ENCODE measurements at places on chromosomes 5 and 9.

- DNase-seq, result no peak
Measured at GRCh38 chr5:174303035-174303434, 257.5 kb downstream of the NSG2 start.

DNA sequence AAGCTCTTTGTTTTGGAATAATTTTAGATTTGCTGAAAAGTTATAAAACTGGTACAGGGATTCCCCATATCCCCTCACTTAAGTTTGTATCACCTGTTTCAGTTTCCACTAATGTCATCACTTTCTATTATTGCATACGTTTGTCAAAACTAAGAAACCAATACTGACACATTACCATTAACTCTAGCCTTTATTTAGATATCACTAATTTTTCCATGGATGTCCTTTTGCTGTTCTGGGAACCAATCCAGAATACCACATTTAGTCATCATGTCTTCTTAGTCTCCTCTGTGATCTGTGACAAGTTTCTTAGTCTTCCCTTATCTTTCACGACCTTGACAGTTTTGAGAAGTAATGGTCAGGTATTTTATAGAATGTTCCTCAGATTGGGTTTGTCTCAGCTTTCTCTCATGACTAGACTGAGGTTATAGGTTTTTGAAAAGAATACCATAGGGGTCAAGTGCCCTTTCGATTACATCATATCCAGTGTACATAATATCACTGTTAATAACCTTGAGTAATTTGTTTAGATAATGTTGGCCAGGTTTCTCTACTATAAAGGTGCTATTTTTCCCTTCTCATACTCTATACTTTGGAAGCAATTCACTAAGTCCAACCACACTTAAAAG, 51.9 kb upstream of the NMUR2 start:
- no peak for DNase-seq

DNA sequence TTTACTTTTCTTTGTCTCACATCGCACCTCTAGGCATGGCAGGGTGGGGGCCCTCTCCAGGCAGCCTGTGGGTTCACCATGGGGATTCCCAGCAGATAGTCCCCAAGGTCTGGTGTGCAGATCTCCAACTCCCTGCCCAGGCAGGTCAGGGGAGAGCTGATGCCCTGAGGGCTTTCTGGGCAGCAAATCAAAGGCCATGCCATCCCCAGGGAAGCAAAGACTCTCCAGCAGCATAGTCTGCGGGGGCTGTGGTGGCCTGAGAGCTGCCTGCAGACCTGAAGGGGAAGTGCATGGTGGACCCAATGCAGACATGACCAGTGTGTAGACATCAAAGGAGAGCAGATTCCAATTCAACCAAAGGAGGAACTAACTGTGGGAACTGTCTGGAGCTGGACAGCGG, 7.7 kb downstream of the NEURL1B start:
- no peak for DNase-seq

DNA sequence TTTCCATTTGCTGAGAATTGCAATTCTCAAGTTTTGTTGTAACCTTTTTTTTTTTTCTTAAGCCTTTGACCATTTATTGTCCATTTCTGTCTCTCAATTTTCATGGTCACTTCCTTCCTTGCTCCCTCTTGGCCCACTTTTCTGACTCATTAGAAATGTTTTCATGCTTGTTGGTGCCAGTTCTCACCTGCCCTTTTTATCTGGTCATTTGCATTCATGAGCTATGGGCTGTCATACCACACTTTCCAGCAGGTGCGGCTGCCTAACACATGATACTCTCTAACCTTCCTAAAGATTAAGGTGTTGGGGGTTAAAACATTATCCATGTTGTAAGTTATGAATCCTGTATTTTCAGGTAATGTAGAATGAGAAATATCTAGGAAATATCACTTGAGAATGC, 150.5 kb upstream of the TLX3 start:
- no peak for DNase-seq

- peak; percentile 78 for DNase-seq
Measured at GRCh38 chr9:15211815-15212495, 95.1 kb downstream of the TTC39B start.

DNA sequence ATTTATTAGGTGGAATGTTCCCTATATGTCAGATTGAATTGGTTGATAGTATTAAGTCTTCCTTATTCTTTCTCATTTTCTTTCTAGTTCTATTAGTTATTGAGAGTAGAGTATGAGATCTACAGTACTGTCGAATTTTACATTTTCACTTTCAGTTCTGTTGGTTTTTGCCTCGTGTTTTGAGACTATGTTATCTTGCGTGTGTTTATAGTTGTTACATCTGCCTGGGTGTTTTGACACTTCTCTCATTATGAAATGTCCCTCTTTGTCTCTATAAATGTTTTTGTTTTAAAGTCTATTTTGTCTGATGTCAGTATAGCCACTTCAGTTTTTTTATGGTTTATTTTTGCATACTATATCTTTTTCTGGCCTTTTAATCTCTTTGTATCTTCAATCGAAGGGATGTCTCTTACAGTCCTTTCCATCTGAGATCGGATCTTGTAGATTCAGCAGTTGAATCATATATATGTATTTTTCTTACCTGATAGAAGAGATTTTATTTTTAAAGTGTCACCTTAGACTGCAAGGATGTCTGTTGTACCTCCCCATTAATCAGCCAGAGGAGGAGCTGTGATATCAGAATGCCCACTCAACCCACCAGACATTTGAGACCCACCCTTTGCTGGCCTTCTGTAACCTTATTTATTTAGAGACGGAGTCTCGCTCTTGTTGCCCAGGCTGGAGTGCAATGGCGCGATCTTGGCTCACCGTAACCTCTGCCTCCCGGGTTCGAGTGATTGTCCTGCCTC, 20.7 kb downstream of the EHMT1 start:
- DNase-seq, result no peak

- no peak for DNase-seq
Measured at GRCh38 chr5:141734501-141735229, 52.6 kb upstream of the ARAP3 start.

GRCh38 chr9:136539427-136540421, 6.1 kb downstream of the NOTCH1 start:
- DNase-seq, result no peak

DNA sequence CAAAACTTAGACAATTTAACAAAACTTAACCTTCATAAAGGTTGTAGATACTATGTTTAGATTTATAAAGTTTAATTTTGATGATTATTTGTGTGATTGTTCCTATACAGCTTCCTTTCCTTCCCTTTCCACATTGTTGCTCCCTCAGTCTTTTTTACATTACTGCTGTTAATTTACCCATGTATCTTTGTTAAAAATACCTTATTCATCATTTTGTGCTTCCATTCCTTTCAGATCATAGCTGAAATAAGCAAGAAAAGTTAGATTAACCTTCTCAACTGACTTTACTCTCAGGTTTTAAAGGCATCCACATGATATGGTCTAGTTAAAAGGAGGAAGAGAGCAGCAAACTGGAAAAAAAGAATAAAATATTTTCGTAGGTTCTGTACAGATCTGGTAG, 2.0 kb downstream of the SMAD5 start:
- no peak for DNase-seq

GRCh38 chr5:81162501-81162900, 70.6 kb upstream of the CKMT2 start:
- DNase-seq, result no peak

GRCh38 chr5:81417052-81417451, 23.1 kb upstream of the ACOT12 start:
- no peak for DNase-seq

DNA sequence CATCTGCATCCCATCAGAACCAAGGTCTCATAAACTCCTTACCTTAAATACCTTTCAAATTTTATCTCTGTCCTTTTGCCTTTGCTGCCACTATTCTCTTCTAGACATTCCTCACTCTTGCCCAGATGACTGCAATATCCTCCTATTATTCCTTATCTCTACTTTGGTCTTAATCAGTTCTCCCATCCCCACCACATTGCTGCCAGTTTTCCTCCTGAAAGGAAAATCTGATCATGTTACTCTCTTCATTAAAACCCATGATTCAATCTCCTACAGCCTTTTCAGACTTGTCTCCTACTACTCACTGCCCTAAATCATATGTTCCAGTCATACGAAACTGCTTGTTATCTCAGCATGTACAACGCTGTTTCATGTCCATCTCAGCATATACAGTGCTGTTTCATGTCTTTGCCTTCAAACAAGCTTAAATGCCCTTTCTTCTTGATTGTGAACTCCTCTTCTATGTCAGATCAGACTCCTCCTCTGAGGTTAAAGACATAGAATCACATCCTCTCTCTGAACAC, 152.6 kb upstream of the FST start:
- DNase-seq, result no peak

GRCh38 chr5:125981016-125981415, 442.2 kb upstream of the GRAMD2B start:
- DNase-seq, result no peak

DNA sequence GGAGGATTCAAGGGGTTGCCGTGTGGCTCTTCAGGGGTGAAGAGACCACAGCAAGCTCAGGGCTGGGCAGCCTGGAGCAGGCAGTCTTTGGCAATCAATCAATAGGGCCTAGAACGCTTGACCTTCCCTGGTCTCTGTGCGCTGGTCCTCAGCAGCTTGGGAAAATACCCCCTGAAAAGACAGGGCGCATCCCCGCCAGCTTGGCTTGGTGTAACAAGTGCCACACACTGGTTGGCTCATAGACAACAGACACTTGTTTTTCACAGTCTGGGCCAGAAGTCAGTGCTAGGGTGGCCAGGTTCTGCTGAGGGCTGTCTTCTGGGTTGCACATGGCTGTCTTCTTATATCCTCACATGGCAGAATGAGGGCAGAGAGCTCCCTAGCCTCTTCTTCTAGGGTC, 141.1 kb downstream of the HSD17B3 start:
- DNase-seq, result no peak

GRCh38 chr9:98227883-98228282, 27.6 kb downstream of the TBC1D2 start:
- no peak for DNase-seq

GRCh38 chr9:89719202-89719601, 114.4 kb downstream of the GADD45G start:
- DNase-seq, result no peak

GRCh38 chr5:87190687-87191086, 77.0 kb upstream of the RASA1 start:
- no peak for DNase-seq

GRCh38 chr9:125415583-125416460, 154.2 kb downstream of the GAPVD1 start:
- no peak for DNase-seq

DNA sequence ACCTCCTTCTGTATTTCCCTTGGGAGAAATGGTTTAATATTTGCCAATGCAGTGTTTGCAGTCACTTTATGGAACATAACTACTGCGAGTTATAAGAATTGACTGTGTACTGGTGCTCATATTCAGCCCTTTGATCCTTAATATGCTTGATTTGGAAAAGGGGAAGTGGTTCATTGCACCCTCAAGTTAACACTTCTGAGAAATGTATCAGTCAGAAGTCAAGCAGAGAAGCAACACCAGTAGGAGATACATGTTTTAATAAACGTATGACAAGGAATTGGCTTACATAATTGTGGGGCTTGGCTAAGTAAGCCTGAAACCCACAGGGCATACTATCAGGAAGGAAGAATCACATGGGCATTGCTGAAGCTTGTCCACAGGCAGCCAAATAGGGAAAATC, 131.0 kb upstream of the SPRY4 start:
- DNase-seq, result no peak

GRCh38 chr9:115117999-115118878, at the start of gene TNC:
TNC (minus strand) TSS chr9:115118157; CDS start chr9:115091018, 27,139 bp downstream.
- no peak for DNase-seq

- no peak for DNase-seq
Measured at GRCh38 chr9:22454016-22454415, 7.4 kb downstream of the DMRTA1 start.

- no peak for DNase-seq
Measured at GRCh38 chr5:78797936-78798672, 149.5 kb upstream of the LHFPL2 start.

DNA sequence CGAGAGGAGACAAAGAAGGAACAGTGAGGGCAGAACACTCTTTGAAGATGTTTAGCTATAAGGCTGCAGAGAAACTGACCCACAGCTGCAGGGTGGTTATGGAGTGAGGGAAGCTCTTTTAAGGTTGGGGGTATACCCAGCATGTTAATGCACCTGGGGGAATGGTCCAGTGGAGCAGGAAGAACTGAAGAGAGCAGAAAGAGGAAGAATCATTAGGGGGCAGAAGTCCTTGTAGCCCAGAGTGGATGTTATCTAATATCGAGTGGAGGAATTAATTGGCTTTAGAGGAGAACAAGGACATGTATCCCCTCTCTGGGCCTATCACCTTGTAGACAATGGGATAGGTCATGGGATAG, 7.7 kb downstream of the IL4 start:
- DNase-seq, result no peak

- DNase-seq, result no peak
Measured at GRCh38 chr9:111621895-111622480, 9.1 kb upstream of the DNAJC25 start.

GRCh38 chr5:168931638-168932345, 352.6 kb upstream of the PANK3 start:
- peak; percentile 86 for DNase-seq

DNA sequence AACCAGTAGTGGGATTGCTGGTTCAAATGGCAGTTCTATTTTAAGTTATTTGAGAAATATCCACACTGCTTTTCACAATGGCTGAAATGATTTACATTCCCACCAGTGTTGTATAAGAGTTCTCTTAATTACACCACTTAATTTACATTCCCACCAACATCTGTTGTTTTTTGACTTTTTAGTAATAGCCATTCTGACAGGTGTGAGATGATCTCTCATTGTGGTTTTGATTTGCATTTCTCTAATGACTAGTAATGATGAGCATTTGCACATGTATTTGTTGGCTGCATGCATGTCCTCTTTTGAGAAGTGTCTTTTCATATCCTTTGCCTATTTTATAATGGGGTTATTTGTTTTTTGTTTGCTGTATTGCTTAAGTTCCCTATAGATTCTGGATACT, 688.3 kb downstream of the PRR16 start:
- DNase-seq, result no peak

GRCh38 chr5:69013481-69013880, 80.3 kb upstream of the SLC30A5 start:
- DNase-seq, result no peak

GRCh38 chr9:36018129-36018528, 18.6 kb upstream of the RECK start:
- DNase-seq, result no peak

DNA sequence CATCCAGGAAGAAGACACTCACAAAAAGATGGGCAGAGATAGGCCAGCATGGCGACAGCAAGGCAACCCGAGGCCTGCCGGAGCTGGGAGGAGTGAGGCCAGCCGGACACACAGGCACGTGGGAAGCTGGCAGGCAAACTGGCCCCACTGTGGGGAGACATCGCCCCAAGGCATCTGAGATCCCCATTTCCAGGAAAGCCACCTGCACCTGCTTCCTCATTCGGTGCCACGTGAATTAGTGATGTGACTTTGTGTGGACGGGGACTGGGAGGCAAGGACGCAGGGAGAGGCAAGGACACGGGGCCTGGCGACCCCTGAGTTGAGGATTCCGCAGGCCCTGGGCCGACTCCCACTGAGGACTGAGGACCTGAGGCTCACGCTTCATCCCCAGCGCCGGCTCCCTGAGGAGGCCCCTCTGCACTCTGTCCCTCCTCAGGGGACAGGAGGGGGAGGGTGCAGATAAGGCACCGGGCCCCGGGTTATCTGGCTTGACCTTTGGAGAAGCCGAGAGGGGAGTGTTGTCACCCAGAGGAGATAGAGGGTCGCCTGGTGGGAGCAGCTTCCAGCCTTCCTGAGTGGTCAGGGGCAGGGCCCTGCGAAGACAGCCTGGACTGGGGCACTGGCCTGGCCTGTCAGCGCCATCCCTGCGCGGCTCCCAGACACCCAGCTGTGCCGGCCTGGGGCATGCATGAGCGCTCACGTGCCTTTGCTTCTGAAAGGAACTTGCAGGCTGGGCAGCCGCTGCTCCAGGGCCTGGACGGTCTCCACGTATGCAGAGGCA, 39.7 kb downstream of the NDUFS6 start:
- DNase-seq, result no peak
